ENCODE measurements at places on chromosomes 7 and 10.

DNA sequence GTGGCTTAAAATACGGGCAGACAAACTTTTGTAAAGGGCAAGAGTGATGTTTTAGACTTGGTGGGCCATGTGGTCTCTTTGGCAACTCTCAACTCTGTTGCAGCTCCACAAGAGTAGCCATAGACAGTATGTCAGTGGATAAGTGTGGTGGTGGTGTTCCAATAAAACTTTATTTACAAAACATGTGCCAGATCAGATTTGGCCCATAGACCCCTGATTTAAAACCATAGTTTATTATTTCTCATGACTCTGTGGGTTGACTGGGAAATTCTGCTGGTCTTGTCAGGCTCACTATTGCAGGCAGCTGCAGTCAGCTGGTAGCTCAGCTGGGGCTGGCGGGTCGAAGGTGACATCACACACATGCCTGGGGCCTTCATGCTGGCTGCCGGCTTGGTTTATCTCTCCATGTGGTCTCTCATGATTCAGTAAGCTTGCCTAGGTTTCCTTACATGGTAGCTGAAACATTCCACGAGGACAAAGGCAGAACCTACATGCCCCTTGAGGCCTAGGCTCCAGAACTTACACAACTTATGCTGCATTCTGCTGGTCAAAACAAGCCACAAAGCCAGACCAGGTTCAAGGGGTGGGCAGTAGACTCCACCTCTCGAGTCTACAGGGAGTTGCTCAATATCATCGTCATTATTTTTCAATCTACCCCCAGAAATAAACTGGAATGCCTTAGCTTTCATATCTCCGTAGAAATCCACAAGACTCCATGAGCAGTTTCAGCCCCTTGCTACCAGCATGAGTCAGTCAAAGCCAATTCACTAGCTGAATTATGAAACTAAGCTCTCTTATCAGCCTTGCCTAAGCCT lies 245.7 kb downstream of the WDR11 start:
- no peak for DNase-seq

GRCh38 chr10:130388746-130389145 lies 252.6 kb downstream of the GLRX3 start:
- no peak for DNase-seq

GRCh38 chr10:47024046-47024322 lies 112.8 kb downstream of the PTPN20 start:
- DNase-seq, result no peak

GRCh38 chr10:102923601-102924000 lies 5.5 kb downstream of the CNNM2 start:
- DNase-seq, result no peak

DNA sequence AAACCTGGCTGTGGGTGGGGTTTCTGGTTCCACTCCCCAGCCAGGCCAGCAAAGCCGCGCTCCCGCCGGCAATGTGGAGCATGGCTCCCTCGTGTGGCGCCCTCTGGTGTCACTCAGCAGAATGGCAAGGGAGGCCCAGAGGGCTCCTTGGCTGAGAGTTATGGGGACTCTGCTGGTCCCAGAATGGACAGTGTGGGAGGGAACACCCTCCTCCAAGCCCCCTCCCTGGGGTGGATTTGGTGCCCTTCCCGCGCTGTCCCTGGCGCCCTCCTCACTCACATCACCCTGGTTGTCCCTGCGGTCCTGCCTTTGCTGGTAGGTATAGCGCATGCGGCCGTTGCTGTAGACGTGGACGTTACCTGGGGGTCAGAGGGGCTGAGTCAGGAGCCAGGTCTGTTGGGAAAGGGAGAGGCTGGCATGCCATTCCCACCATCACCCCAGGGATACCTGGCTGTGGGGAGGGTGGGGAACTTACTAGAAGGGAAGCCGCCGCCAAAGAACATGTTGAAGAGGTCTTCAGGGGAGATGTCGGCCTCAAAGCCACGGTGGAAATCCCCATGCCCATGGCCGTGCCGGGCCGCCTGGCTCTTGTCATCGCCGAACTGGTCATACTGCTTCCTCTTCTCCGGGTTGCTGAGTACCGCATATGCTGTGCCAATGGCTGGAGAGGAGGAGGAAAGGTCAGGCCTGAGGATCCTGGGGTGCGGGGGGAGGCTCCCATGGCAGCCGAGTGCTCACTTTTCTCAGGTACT lies 14.0 kb downstream of the DNAJB12 start:
- DNase-seq, result peak; percentile 12

- DNase-seq, result peak; percentile 45
Measured at GRCh38 chr10:75165684-75166622, 44.6 kb upstream of the VDAC2 start.

DNA sequence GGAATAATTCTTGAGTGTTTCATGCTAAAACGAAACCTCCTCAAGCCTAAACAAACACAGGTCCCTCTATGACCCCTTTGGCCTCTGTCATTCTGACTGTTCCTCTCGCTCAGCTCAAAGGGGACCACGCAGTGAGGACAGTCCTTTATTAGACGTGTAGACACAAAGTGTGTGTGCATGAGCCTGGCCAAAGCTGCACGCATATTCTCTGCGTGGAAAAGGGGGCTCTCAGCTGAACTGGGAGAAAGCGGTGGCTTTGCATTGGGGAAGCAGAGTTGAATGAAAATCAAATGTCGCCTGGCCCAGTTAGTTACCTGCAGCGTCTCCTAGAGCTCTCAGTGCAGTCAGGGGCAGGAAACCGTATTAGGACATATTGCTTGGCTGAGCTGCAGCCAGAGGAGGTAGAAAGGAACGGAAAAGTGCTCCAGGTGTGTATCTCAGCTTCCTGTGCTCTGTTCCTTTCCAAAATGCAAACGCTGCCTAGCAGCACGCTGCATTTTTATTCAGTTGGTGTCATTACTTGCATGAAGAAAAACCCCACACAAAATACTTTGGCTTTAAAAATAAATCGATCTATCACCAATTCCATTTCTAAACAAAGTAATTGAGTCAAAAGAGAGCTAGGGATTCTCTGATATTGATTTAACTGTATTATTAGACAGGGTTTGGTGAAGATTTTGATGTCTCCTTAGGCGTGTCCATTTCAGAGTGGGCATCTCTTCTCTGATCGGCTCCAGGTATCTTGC lies 4.9 kb downstream of the GATA3 start:
- no peak for DNase-seq

DNA sequence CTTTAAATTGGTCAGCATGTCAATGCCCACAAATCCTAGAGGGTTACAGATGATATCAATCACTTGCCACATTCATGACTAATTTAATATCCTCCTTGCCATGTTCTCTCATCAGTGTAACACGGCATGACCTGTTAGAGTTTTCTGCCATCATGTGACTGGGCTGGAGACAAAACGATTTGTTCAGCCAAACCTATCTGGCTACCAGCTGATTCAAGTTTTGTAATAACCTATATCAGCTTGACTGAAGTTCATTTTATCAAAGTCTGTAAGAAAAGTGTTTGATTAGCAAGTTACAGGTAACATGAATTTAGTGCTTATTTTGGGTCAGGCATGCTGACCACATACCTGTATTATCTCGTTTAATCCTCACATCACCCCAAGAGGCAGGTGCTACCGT lies 25.7 kb downstream of the NEUROD6 start:
- no peak for DNase-seq

GRCh38 chr10:1966712-1967376 lies 229.5 kb upstream of the ADARB2 start:
- no peak for DNase-seq
